ENCODE measurements at places on chromosomes 3 and 15.

DNA sequence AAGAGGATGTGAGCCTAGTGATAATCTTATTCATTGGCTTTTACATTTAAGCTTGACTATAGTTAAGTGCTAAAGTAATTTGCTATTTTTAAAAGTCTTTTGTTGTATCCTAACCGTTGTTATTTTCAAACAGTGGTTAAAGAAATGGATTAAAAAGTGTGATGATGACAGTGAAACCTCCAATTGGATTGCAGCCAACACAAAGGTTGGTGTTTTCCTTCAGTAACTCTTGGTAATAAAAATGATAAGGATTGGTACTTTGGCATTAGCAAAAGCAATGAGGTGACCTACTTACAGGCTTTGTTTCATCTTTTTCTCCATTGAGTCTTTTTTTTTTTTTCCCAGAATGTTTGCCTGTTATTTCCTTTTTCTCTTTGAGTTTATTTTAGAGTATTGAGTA, 87.5 kb upstream of the GOLGA6B start:
- no peak for DNase-seq

DNA sequence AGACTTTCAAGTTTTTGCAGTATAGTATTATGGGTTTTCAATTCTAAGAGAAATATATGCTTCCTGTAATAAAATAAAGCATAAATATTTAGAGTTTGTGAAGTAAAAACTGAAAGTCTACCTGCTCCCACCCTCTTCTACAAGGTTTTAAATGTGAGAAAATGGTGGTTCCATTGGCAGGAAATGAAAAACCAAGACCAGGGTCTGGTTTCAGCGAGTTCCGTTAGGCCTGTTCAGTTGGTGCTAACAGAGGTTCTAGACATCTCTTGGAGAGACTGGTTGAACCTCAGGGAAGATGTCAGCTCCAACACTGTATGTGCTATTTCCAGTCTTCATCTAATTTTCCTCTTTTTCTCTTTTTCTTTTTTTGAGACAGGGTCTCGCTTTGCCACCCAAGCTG, 11.8 kb upstream of the MYO1E start:
- DNase-seq: no peak

DNA sequence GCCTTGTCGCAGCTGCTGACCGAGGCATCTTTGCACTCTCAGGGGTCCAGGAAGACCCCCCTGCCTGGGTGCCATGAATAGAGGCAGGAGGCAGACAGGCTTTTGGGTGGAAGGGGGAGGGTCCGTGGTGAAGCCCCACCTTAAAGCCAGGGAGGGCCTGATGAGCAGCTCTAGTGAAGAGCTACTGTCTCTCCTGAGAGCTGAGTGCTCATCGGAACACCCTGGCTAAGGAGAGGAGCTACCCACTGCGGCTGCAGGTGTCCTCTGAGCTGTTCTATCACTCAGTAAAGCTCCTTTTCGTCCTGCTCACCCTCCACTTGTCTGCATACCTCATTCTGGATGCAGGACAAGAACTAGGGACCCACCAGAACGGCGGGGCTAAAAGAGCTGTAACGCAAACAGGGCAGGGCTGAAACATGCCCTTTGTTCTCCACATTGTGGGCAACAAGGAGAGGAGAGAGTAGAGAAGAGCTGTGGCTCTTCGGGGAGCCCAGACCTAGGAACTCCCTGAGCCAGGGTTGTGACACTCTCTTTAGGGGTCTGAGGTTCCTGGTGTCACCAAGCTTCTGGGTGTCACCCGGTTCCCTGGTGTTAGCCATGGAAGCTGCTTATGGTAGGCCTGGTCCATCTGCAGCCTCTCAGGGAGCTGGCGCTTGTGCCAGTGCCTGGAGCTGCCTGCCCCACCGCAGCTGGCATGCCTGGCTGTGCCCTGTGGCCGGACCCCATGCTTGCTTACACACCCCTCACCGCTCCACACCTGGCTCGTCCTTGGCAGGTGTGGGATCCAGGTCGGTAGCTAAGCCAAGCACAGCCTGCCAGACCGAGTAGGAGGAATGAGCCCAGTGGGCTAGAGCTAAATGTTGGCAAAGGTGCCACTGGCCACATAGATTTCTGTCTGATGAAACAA, 26.2 kb upstream of the TFG start:
- DNase-seq: no peak

DNA sequence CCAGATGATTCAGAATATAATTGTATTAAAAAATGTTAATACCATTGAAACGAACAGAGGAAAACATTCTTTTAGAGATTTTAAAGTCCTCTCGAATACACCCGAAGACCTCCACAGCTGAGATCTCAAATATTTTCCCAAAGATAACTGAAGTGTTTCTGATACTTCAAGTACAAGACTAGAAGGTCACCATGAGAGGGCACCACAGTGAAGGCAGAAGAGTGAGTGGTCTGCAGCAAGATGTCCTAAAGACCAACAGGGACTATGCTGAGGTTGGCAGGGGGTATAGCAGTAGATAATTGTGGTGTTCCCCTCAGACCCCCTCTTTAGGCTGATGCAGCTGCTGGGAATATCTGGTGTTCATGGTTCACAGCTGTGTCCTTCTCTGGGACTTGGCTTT, 156.5 kb downstream of the PDCD6IP start:
- DNase-seq: no peak

GRCh38 chr3:183540501-183541234, 14.8 kb downstream of the KLHL6 start:
- no peak for DNase-seq

GRCh38 chr3:130974201-130974600, 52.4 kb downstream of the ASTE1 start:
- DNase-seq: no peak
